SHP77 treated with DMSO at 0.1 percent for 48 hours (cell line): ENCODE measurements at places on chromosomes 1 and 21.

- DNase-seq = no peak
Measured at GRCh38 chr1:21115098-21115760, 61.5 kb downstream of the EIF4G3 start.

GRCh38 chr1:109718495-109718894 lies 6.4 kb downstream of the GSTM5 start:
- DNase-seq = no peak

DNA sequence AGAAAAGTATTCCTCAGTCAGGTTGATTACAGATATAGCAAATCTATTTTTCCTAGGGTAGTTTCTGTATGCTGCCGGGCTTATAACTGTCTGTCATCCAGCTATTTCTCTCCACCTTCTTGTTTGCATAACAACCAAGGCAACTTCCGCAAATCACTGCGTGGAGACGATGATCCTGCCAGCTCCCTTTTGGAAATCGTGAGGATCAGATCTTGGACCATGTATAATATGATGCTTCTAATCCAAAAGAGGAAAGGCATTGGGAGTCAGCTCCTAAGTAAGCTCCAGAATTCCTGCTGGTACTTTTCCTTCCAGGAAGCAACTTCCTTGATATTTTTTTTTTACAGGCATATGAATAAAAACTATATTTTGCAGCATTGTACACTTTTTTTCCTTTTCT lies 445 bp upstream of the RGS4 start:
- no peak for DNase-seq

- no peak for DNase-seq
Measured at GRCh38 chr1:43968348-43968948, 1.4 kb upstream of the DPH2 start.

- no peak for DNase-seq
Measured at GRCh38 chr1:208682664-208683013, 438.5 kb upstream of the PLXNA2 start.

DNA sequence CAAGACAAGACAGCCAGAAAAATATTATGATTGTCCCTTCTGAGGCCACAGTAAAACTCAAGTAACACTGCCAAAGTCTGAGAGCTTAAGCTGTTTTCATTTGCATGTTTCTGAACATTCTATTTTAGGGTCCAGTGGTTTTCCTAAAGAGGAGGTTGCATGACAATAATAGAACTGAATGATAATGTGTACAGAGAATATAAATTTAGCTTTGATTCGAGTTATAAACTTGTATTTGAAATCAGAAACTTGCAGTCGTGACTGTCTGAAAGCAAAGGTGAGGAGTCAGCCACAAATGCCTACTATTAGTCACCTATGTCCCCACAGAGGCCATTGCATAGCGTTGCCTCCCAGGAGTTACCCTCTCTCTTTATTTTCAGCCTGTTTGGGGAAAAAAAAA lies 363.1 kb upstream of the ADGRL2 start:
- no peak for DNase-seq

GRCh38 chr1:6612641-6613360 lies 730 bp upstream of the PHF13 start:
- no peak for DNase-seq

DNA sequence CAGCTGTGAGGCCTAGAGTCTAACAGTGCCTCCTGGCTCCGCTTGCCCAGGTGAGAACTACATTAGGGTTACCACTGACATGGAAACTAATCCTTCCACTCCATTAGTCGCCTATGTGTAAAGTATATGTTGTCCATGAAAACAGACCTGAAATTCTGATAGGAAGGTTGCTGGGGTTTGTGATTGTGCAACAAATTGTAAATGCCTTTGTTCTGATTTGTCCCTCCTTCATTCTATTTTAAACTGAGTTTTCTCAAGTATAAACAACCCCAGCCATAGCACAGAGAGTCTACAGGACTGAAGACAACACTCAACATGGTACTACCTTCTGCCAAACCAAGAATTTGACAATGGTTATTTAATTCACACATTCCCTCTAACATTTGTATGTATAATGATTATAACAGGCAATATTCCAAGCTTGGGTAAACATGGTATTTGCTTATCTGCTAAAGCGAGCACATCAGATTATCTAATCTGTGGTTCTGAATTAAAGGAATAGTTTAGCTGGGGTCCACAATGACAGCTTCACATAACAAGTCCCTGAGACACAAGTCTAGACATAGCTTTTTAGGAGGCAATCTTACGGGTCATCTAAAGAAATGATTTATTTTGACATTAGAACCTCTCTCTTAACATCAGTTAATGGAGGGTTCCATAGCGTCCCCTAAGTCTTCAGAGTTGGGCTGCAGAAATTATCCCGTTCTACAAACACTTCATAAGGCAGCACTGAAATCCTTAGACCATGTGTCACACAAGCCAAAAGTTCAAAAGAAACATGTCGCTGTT lies 633.0 kb downstream of the SMYD3 start:
- no peak for DNase-seq

GRCh38 chr1:50426702-50427085 lies 3.5 kb upstream of the DMRTA2 start:
- no peak for DNase-seq

GRCh38 chr1:87864676-87865075 lies 536.0 kb downstream of the LMO4 start:
- DNase-seq = no peak

DNA sequence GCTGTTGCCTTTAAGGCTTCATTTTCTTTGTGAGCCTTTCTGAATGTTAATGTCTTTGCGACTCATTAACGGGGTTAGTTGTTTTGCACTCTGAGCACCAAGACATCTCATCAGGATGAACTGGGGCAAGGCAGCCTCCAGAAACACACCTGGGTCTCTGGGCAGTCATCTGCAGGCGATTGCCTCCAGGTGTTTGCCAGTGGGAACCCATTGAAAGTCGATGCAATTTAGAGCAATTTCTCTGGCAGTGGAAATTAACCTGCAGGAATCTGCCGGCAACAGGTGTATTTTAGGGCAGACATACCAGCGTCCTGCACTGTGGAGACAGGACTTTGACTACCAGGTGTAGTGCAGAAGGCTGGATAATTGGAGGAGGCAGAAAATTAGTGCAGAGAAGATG lies 661.0 kb upstream of the PTBP2 start:
- DNase-seq = no peak

DNA sequence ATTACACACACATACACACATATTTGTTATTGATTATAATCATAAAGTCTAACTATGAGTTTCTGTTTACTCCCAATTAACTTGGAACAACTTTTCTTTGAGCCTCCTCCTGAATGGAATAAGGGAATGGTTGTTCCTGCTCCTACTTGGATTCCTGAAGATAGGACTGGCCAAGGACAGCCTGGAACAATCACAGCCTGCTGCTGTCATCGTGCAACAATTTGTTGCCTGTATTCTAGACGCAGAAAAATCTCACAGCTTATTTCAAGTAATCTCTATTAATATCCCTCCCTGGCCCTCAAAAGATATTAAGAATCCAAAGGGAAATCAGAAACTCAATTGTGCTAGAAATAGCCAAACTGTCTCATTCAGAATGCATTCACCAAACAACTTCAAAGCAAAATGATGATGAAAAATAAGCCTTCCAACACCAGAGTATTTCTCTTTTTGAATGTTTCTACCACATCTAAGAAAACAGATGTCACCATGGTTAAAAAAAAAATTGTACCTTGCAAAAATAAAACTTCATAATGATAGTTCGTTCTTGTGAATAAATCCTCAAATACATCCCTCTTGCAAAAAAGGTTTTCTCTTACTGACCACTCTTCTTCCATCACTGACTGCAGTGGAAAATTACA lies 30.9 kb downstream of the RCAN1 start:
- no peak for DNase-seq

GRCh38 chr1:54009406-54009805 lies 8.6 kb downstream of the LDLRAD1 start:
- DNase-seq = no peak

DNA sequence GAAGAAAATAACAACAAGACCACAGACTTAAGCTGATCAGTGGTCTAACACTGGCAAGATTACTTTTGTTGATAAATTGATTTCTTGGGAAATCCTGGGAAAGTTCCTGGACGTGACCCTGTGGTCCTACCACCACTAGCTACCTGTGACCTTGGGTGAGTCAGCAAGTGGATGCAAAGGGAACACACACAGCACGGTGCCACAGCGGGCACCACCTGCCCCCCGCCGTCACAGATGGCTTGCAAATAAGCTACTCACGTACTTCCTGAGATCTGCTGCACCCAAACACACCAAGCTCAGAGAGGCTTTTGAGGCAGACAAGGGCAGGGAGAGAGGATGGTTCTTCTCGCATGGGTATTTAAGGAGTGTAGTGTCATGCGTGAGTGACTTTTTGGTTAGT lies 12.7 kb downstream of the CFAP298 start:
- no peak for DNase-seq

- no peak for DNase-seq
Measured at GRCh38 chr1:233620065-233620464, 6.2 kb downstream of the KCNK1 start.

GRCh38 chr1:67832737-67833601 lies at the start of gene GNG12:
Gene GNG12, minus strand, starts transcription at chr1:67833467. Its CDS starts 125,781 bp downstream, at chr1:67707686.
- no peak for DNase-seq

GRCh38 chr1:115363171-115363570 lies 25.1 kb upstream of the NGF start:
- DNase-seq = no peak

GRCh38 chr1:30465096-30465495 lies 258.3 kb downstream of the MATN1 start:
- DNase-seq = no peak

GRCh38 chr21:35111321-35111930 lies 62.3 kb upstream of the RUNX1 start:
- DNase-seq = no peak

- no peak for DNase-seq
Measured at GRCh38 chr1:151960780-151961513, 32.7 kb downstream of the S100A10 start.

DNA sequence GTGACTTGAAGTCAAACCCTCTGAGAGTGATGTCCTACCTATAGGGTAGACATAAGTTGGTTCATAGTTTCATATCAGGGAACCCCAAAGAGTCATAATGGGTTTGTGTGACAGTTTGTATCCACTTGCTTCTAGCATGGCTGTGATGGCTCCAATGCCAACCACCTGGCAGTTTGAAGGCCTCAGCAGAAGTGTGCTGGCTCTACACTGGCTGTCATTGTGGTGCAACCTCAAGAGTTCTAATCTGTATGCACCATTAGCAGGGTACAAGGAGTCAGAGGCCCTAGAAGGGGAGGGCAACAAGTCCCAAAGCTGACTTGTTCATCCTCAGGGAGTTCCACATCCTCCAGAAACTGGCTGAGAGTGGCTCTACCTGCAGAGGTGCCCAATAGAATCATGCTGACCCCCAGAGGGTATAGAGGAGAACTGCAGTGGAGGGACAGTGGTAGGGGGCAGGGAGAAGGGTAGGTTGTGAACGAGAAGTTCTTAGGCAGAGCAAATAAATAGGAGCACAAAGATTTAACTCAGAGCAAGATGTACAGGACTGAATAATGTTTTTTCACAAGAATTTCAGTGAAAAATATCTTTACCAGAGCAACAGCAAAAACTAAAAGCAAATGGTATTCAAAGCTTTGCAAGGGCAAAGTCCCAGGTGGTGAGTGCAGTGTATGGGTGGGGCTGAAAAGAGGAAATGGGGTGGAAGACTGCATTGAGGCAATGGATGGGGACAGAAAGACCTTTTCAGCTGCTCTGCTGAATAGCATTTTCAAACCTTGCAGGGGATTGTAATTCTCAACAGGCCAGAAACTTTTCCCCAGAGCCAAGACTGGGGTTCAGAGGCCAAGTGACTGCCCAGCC lies 3.2 kb downstream of the FCRL2 start:
- DNase-seq = no peak

DNA sequence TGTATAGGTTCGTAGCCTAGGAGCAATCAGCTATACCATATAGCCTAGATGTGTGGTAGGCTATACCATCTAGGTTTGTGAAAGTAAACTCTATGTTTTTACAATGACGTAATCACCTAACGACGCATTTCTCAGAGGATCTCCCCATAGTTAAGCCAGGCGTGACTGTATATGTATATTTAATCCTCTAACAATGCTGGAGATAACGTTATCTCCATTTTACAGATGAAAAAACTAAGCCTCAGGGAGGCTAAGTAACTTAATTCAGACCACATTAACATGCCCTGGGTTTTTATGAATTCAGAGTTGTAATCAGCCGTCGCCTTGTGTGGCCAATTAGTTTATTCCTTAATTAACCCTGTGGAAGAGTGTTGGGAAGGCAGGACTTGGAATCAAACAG lies 107.7 kb upstream of the PLXNA2 start:
- DNase-seq = no peak

DNA sequence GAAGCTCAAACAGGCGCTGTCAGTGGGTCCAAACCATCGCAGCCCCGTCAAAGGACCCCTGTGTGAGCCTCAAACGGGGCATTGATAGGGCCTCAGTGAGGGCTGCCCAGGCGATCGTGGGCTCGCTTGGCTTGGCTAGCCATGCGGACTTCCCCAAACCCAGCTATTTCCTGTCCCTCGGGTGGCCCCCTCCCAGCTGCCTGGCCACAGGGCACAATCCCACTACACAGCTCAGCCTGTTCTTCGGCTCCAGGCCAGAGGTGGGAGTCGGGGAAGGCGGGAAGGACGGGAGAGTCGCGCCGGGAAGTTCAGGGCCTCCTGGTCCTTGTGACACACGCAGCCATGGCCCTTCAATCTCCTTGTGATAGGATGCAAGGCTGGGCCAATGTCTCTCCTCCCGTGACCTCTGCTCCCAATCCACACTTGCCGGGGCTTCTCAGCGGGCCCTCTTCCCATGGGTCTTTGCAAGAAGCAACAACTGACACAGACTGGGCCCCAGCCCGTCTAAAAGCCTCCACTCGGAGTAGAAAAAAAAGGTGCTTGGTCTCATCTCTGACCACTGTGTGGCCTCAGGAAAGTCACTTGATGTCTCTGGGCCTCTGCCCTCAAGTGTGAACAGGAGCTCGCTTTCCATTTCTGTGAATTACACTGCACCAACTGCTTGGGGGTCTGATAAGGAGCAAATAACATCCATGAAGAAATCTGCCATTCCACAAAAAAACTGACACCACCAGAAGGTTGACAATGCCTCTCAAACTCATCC lies 7.1 kb upstream of the MATN1 start:
- DNase-seq = no peak

DNA sequence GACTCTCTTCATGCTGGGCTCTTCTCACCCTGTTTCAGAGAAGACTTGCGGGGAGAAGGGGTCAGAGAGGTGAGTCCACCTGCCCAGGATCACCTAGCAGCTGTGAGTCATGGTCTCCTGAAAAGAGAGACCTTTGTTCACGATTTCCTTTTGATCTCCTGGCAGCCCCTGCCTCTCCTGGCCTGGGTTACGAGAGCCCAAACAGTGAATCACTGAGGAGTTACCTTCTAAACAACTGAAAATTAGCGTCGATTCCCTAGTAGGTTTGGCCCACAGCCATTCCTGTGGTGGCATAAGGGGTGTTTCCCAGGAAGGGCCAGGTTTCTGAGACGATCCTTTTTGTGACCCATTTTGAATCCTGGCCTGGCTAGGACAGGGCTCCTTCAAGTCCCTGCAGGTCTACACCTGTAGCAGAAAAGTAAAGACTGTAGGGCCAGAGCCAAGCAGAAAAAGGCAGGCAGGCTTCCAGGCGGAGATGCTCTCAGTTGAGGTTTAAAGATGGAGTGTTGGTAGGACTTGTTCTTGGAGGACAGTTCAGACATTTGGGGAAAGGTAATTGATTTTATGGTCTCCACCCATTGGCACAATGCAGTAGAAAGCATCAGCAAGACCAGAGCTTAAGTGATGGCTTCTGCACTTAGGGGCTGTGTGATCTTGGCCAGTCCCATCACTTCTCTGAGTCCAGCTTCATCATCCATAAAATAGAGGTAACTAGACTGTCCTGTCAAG lies 2.1 kb upstream of the PLA2G2E start:
- DNase-seq = no peak
